ENCODE measurements at places on chromosomes 3 and 15. TPM values are rescaled to one million over a fixed set of nuclear protein-coding genes. Genes with fewer than 3 reads are reported as not detected.

The ZBTB20 gene
- polyA plus RNA-seq = 29.8 TPM

The ANP32A gene
- 129 TPM for polyA plus RNA-seq

The FAM174B gene
- 0.54 TPM for polyA plus RNA-seq

The MESP2 gene
- not detected for polyA plus RNA-seq

The PCLAF gene
- polyA plus RNA-seq = 1.5 TPM

The TM4SF18 gene
- not detected for polyA plus RNA-seq

The SEMA3B gene
- polyA plus RNA-seq = not detected

The ITIH4 gene
- not detected for polyA plus RNA-seq

The NPAP1 gene
- polyA plus RNA-seq = not detected

The UROC1 gene
- polyA plus RNA-seq = not detected

The CCK gene
- polyA plus RNA-seq = not detected

The FRMD4B gene
- polyA plus RNA-seq = not detected

The KBTBD8 gene
- polyA plus RNA-seq = 22.8 TPM

The GPR149 gene
- polyA plus RNA-seq = not detected

The CD86 gene
- polyA plus RNA-seq = 38.9 TPM

The PLSCR2 gene
- polyA plus RNA-seq = not detected

The ZIC1 gene
- polyA plus RNA-seq = not detected

The POPDC2 gene
- polyA plus RNA-seq = 4.0 TPM

The C3orf85 gene
- polyA plus RNA-seq = not detected

The AADAC gene
- polyA plus RNA-seq = not detected

The GOLGA8A gene
- polyA plus RNA-seq = 1.9 TPM

Measured in naive B cell (primary cell).